ENCODE measurements at places on chromosomes 13 and 19.

DNA sequence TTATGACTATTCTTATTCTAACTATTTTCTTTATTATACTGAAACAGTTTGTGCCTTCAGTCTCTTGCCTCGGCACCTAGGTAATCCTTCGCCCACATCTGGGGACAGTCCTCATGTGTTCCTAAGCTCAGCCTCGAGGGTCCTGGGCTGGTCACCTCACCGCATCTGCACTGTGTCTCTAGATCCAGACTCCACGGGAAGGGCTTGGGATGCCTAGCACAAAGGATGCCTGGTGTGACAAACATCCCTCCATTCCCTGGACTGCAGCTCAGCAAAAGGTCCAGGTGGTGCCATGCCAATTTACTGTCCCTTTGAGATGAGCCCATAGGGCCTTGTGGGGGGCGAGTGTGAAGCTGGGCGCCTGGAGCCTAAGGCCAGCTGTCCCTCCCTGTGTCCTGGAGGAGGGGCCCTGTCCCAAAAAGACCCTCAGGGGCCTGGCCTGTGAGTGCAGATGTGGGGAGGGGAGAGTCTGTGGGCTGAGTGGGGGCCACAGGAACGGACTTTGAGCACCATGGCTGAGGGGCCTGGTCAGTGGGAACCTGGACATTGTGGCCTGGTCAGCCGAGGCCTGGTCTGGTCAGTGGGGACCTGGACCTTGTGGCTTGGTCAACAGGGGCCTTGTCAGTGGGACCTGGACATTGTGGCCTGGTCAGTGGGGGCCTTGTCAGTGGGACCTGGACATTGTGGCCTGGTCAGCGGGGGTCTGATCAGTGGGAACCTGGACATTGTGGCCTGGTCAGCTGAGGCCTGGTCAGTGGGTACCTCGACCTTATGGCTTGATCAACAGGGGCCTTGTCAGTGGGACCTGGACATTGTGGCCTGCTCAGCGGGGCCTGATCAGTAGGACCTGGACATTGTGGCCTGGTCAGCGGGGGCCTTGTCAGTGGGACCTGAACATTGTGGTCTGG, 45.1 kb upstream of the TPM4 start:
- DNase-seq: no peak

GRCh38 chr19:55717251-55717650, 21.0 kb downstream of the NLRP9 start:
- no peak for DNase-seq

DNA sequence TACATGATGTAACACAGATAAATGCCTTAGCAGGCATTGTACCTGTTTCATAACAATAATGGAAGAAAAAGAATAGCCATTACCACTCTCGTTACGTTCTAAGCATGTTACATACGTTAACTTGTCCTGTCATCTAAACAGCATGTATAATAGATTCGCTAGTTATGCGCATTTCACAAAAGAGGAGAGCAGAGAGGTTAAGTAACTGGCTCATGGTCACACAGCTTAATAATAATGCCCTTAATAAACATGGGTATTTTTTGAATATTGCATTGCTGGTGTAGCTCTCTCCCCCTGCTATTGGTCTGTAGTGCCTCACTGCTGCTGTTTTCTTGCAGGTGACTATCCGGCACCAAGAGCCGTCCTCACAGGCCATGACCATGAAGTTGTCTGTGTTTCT, 188.3 kb upstream of the MAB21L1 start:
- DNase-seq: no peak

DNA sequence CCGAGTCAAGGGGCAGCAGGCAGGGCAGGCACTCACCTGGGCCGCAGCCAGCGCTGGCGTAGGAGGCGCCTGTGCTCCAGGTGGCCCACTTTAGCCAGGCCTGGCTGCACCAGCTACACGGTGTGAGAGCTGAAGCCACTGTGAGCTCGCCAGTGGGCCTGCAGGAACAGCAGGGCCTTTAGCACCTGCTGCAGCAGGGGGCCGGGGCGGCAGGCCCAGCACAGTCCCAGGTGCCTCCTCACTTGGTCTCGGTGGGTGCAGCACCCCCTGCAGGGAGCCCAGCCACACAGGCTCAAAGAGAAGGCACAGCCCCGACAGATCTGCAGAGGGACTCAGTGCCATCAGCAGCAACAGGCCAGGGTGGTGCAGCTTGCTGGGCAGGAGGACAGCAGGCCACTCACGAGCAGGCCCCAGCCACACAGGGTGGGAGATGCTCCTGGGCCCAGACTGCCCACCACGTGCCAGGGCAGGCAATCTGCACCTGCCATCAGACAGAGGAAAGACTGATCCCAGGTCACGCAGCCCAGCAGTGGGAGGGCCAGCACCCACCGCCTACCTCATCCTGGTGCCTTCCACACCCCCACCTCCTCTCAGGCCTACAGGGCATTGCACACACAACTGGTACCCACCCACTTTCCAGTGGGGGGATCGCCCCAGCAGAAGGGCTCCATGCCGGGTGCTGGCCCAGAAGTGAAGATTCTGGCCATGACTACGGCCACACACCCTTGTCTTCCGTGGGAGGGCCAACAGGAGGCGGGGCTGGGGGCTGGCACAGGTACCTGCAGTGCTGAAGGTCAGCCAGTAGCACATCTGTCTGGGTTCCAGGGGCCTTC, 15.8 kb downstream of the ARHGAP33 start:
- DNase-seq: no peak

GRCh38 chr13:29111446-29111845, 291.3 kb downstream of the MTUS2 start:
- DNase-seq: no peak

DNA sequence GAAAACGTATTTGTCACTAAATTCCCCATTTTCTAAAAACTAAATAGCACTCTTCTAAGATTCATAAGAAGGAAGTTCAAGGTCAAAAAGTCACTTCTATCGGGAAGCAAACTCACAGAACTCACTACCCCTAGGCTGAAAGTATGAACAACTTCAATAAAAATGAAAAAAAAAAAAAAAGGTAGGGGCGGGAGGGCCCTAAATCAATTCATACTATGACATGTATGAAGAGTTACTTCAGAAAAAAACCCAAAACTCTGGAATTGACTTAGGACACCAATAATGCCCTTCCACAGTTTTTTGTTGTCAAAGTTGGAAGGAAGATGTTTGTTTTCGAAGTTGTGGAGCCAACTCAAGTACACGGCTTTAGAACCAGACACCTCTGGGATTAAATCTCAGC, 1.1 kb downstream of the SUCLA2 start:
- no peak for DNase-seq

DNA sequence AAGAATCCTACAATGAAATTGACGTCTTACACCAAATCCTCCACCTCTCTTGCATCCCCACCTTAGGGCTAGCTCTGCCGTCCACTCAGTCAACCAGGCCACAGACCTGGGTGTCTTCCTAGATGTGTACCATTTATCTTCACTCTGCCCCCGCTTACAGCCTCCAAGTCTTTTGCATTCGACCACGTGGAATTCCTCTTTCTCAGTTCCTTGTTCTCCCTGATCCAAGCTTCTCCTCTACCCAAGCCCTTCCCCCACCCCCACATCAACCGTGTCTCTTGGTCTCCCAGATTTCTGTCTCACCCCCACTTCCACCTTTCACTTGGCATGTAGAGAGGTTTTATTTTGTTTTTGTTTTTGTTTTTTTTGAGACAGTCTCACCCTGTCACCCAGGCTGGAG, 1.2 kb upstream of the DMWD start:
- DNase-seq: no peak

- no peak for DNase-seq
Measured at GRCh38 chr13:25977671-25978070, 74.1 kb downstream of the SHISA2 start.

GRCh38 chr19:13781547-13781946, 7.3 kb downstream of the C19orf53 start:
- no peak for DNase-seq

- DNase-seq: no peak
Measured at GRCh38 chr13:37290716-37291505, 185.4 kb upstream of the CSNK1A1L start.

- DNase-seq: peak; percentile 44
Measured at GRCh38 chr13:106471957-106472543, 63.4 kb downstream of the EFNB2 start.

DNA sequence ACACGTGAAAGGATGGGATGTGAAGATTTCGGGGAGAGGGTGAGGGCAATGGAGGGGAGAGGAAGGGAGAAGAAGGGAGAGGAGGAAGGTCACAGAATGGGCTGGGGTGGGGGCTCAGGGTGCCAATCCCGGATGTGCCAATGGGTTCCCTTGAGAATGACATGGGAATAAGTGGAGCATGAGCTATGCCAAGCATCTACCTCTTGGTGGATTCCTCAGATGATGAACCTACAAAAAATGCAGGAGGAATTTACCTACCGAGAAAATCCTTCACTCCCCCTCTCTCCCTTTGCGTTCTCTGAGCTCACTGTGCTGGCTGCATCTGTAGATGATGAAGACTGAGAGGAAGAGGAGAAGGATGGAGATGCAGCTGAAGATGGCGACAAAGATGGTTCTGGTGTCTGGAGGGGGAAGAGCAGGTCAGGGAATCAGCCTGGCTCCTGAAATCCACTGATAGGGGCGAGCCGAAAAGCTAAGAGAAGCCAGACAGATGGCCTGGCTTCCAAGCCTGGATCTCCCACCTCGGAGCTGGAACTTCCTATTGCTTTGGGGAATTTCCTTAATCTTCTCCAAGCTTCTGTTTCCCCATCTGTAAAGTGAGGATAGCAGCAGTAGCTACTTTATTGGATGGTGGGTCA, 21.6 kb downstream of the VSTM1 start:
- no peak for DNase-seq

DNA sequence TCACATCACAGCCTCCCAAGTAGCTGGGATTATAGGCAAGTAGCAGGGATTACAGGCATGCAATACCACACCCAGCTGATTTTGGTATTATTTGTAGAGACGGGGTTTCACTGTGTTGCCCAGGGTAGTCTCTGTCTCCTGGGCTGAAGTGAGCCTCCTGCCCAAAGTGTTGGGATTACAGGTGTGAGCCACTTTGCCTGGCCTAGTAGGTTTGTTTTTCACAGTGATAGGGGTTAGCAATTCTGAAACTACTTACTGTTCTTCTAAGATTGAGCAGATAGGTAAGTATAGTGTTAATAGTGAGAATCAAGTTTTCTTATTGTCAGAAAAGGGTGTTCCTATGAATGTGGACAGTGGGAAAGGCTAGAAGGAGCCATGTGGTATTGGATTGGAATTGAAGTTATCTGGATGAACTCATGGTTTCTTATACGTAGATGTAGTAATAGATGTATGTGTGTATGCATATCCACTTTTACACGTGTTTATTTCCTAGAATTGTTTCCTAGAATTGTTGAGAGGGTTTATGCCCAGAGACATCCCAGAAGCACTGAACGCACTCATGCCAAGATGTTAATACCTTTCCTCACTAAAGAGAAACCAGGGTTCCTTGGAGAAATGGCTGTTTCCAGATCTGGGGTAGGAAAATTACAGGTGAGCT, 49.1 kb downstream of the SAE1 start:
- DNase-seq: no peak

GRCh38 chr13:39809466-39809865, 154.0 kb downstream of the COG6 start:
- no peak for DNase-seq

DNA sequence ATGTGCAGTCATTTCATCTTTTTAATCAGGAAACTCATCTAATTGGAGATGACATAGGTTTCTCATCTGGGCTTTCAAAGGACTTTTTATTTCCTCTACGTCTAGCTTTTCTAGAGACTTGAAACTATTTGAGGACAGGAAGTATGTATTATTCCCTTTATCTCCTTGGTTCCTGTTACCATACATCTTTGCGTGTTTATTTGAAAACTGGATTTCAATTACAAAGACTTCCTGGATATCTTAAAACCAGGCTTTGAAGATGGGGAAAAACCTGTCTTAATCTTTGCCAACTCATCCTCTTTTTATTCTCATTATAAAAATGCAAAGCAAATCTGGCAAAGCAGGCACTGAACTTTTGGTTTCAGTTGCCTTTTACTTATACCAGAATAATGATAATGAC, 130.5 kb downstream of the LMO7 start:
- no peak for DNase-seq
